Spleen (tissue), 13 donors: ENCODE measurements at places on chromosomes 16 and 17.
A peak's percentile ranks its signal among the peaks of the same experiment; 100 is the strongest.

DNA sequence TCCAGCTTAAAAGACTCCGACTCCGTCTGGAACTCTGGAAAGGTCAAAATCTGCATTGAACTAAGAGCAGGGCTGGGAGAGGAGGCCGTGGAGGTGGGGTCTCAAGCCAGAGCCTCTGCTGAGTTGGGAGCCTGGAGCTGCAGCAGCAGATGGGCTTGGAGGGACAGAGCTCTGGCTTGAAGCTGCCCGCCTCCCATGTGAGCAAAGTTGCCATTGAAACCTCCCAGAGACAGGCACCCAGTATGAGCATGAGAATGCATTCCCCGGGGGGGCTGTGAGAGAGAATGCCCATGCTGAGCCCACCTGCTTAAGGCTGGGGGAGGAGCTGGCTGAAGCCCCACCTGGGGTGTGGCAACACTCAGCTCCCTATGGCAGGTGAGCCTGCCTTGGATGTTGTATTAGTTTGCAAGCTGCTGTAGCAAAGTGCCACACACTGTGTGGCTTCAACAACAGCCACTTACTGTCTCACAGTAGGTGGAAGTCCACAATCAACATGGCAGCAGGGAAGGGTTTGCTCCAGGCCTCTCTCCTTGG lies 9.6 kb downstream of the KIF19 start:
- DNase-seq, result no peak

DNA sequence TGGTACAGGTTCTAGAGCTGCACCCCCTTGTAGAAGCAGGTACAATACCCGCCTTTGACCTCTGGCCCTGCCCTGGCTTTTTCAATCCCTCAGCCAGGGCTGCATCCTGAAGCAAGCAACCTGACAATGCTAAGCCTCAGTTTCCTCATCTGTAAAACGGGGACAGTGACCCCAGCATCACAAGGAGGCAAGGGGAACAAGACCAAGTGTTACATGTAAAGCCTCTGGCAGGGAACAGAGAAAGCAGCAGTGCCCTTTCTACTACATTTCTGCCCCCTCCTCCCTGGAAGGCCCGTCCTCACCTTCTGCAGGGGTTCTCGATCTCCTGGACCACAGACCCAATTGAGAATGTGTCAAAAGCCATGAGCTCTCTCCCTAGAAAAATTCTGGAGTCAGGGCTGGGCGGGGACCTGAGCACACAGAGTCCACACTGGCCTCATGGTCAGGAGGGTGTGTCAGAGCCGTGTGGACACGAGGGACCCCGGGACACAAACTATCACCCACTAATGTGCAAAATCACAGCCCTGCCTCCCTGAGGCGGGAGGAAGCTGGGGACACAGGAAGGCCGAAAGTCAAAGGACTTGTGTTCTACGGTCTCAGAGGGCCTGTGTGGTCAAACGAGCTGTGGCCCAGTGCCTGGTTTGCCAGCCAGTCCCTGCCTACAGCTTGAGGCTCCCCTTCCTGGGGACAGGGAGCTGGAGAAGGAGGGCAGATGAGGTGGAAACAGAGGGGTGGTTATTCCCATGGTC lies 27.5 kb downstream of the LRRC75A start:
- no peak for DNase-seq

DNA sequence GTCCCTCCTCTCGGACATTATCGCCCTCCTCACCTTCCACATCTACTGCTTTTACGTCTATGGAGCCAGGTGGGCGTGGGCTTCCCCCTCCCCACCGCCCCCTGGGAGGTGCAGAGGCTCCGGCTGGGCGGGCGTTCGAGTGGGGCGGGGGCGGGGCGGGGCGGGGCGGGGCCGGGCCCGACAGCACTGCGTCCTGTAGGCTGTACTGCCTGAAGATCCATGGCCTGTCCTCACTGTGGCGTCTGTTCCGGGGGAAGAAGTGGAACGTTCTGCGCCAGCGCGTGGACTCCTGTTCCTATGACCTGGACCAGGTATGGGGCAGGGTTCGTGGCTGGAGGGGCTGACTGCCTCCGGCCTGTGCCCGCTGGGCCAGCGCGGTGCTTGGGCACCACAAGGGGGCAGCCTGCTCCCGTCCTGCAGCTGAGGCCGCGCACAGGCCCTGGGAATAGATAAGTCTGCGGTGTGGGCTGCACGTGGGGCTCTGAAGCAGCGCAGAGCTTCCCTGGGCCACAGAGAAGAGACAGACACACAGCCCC lies 9.2 kb downstream of the PIGQ start:
- peak; percentile 93 for DNase-seq

GRCh38 chr17:44602390-44602789 lies 45.1 kb downstream of the FZD2 start:
- no peak for DNase-seq

GRCh38 chr17:5651348-5651747 lies 67.0 kb upstream of the NLRP1 start:
- no peak for DNase-seq

- DNase-seq, result no peak
Observed at GRCh38 chr16:48910214-48910613, 300.2 kb upstream of the N4BP1 start.

DNA sequence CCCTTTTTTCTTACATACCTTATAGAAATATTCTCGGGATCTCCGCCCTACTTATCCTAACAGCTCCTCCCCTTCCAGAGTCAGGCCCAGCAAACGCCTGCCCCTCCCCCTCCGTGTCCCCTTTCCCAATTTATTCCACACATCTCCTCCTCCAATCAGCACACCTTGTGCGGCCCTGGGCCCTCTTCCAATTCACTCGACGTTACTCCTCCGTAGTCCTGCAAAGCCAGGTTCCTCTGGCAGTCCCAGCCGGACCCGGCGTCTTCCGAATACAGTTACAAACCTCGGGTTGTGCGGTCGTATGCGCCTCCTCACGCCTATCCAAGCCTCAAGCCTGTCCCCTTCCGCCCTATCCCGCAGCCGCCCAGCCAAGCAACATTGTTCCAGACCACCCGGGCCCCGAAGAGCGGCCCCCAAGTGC lies 677 bp downstream of the CBX1 start:
- no peak for DNase-seq

GRCh38 chr17:53218723-53219122 lies 604.0 kb upstream of the KIF2B start:
- no peak for DNase-seq

DNA sequence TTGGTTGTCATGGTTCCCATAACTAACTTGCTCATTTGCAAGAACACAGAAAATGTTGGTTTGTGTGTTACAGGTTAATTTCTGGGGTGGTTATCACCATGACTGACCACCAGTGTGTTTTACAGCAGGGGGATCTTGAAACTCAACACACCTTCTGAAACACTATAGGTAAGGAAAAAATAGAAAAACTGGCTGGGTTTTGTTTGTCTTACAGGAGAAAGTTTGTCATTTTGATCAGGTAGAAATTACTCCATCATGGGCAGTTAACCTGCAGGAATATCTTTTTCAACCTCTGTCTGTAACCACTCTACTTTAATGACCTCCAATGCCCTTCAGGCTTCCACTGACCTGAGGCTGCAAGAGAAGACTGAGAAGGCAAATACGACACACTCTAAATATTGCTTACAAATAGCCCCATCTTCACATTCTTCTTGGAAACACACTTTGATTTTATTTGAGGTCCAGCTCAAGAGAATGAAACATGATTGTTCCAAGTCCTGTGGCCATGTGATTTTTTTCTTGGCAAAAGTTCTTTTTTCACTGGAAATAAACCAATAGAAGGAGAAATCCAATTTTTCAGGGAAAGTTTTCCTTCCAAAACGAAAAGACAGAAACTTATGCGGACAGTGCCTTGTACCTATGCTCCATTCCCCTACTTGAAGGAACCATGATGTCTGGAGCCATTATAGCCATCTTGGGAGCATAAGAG lies 428.7 kb upstream of the SALL1 start:
- no peak for DNase-seq

DNA sequence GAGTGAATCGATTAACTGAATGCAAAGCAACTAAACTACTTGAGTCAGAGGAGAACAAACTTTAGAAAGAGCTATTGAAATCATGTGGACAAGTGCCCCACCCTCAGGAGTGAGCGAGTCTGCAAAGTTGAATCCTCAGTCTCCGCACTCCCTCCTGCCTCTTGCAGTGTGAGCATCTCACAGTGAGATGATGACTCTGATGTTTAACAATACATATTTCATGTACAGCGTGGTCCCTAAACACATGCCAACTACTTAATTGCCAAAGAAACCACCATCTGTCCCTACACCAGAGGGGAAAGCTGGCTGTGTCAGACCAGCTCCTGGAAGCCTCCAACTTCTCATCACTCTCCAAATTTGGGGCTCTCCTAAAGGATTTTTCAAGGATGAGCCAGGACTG lies 31.2 kb downstream of the PIMREG start:
- no peak for DNase-seq

DNA sequence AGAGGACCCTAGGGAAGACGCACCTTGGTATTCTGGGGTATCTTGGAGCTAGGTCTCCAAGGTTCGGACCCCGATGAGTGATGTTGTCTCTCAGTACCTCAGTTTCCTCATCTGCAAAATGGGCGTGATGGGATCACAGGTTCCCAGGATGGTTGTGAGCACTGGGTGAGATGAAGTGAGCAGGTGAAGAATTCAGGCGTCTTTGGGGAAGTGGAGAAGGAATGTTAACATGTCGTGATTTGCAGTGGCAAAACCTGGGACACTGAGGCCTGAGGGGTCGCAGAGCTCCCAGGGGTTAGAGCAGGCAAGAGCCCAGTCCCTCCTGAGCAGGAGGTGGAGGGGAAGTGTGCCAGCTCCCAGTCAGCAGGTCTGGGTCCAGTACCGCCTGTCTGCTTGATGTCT lies 215.1 kb upstream of the GSE1 start:
- DNase-seq, result peak; percentile 55

GRCh38 chr17:76585033-76585648 lies 519 bp downstream of the ST6GALNAC2 start:
- DNase-seq, result peak; percentile 86

GRCh38 chr17:63573634-63574033 lies 23.4 kb downstream of the DCAF7 start:
- DNase-seq, result no peak

DNA sequence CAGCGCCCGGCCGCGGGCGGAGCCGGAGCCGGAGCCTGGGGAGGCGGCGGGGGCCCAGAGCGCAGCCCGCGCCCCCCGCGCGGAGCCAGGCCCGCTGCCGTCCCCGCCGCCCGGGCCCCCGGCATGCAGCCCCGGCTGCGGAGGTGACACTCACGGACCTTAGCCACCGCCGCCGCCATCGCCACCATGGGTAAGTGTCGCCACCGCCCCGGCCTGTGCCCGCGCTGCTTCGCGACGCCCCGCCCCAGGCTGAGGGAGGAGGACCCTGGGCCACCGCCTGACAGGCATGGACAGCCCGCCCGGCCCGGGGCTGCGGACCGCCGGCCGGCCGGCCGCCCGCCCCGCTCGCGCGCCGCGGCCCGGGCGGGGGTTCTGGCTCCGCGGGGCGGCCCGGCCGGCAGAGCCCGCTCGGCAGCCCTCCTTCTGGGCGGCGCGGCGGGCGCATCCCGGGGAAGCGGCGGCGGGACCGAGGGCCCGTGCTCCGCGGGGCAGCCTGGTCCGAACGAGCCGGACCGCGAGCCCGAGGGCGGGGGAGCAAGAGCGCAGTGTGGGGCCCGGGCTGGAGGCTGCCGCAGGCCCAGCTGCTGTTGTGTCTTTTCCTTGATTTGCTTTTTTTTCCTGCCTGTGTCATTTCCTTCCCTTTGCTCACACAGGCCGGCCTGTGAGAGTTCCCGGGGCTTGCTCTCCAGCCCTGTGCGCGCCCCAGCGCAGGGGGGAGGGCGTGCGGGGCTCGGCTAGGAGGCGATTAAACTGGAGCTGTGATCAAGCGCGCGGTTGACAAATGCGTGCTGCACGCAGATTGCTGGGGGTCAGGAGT lies 565 bp downstream of the MAP3K3 start:
- DNase-seq, result peak; percentile 95

DNA sequence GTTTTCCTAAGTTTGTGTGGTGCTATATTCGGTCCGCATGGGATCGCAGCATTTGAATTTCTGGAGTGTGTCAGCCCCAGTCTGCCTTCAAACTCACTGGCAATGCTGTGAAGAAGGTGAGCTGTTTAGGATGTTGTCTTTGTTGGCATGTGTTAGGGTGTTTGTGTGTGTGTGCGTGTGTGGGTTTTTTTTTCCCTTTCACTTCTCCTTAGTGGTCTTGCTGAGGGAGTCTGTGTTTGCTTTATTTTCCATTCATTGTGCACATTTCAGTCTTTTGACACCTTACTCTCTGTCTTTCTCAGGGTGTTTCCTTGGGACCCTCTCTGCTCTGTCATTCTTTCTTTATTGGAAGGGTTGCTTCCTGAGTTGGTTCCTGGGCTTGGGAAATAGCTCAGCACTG lies 27.7 kb upstream of the RBFOX1 start:
- no peak for DNase-seq

DNA sequence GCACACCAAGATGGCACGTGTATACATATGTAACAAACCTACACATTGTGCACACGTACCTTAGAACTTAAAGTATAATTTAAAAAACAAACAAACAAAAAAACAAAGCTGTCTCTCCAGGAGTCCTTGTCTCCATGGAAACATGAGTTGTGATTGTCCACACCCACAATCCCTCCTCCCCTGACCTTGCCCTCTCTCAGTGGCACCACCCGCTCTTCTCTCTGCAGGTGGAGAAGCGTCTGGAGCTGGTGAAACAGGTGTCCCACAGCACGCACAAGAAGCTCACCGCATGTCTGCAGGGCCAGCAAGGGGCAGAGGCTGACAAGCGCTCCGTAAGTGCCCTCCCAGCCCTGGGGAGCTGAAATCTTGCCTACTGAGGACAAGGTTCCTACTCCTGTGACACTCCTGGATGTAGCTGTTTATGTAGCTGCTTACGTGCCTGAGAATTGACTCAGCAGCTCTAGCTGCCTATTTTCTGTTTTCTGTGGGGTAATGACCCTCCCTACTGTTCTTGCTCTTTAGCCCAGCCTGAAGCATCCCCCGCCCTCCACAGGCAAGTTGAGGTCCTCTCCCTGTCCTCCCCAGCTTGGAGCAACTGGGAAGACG lies 107.0 kb downstream of the ARHGAP44 start:
- no peak for DNase-seq

- DNase-seq, result no peak
Observed at GRCh38 chr16:47847220-47847970, 308.4 kb downstream of the ABCC12 start.

DNA sequence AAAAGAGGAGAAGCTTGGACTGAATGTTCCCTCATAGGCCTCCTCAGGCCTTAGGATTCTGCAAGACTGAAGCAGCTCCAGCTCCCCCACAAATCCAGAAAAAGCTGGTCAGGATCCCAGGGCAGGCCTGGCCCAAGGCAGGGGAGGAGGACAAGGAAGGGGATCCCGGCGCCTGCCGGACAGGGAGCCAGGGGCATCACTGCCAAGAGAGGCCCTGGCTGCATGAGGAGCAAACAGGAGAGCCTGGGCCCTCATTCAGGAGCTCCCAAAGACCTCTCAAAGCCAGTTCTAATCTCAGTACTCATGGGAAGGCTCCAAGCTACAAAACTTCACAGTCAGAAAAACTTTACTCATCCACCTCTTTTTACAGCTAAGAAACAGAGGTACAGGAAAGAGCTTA lies 67.3 kb downstream of the ZNF423 start:
- DNase-seq, result no peak

DNA sequence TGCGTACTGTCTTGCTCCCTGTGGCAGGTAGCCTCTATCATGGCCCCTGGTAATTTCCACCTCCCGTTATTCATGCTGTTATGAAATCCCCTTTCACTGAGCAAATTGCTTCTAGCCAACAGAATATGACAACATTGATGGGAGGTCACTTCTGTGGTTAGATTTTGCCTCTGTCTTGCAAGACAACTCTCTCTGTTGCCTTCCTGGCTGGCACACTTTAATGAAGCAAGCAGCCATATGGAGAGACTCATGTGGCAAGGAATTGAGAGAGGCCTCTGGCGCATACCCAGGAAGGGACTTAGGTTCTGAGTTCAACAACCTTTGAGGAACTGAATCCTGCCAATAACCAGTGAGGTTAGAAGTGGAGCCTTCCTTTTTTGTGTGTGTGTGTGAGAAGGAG lies 51.8 kb upstream of the GPRC5B start:
- DNase-seq, result no peak
